Fibroblast of lung (primary cell): ENCODE measurements at places on chromosomes 11 and 22. TPM values are rescaled to one million over a fixed set of nuclear protein-coding genes. Genes with fewer than 3 reads are reported as not detected.

Gene SART1
- total RNA-seq, result 39.0 and 43.3 TPM in 2 replicates

Gene JRKL
- total RNA-seq, result 15.4 and 18.5 TPM in 2 replicates

Gene SMTNL1
- total RNA-seq, result not detected in 2 replicates

Gene CCDC81
- 0.26 and 0.66 TPM in 2 replicates for total RNA-seq

Gene GRM5
- total RNA-seq, result under 0.01 TPM in 1 of 2 replicates, not detected in the other

Gene APOL1
- 44.2 and 80.3 TPM in 2 replicates for total RNA-seq
